ENCODE measurements at places on chromosomes 11 and 22. TPM values are rescaled to one million over a fixed set of nuclear protein-coding genes. Genes with fewer than 3 reads are reported as not detected.

DNA sequence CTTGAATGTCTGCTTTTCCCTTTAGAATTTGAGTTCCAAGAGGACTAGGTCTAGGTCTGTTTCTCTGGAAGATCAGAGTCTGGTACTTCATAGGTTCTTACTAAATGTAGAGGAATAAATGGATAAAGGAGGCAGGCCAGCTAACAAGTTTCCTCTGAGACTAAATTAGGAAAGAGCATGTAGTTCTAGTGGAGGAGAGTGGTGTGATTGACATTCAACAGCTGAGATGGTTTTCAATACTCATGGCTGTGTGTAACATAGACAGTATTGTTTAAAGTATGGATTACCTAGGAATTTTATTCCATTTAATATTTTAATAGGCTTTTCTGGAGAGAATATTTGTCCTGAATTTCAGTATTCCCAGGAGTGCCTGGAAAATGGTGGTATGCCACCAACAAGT lies 364.7 kb downstream of the METTL15 start:
- no peak for DNase-seq

EML3 gene
- 39.3 TPM for total RNA-seq

PARVG gene
- 9.7 TPM for total RNA-seq

EIF4G2 gene
- total RNA-seq = 451 TPM

CENATAC gene
- total RNA-seq = 54.8 TPM

GRCh38 chr22:27115410-27115809 lies 458.0 kb downstream of the MIAT start:
- DNase-seq = no peak

FGF3 gene
- not detected for total RNA-seq

- DNase-seq = no peak
Observed at GRCh38 chr11:26219183-26220117, 112.5 kb upstream of the ANO3 start.

DNA sequence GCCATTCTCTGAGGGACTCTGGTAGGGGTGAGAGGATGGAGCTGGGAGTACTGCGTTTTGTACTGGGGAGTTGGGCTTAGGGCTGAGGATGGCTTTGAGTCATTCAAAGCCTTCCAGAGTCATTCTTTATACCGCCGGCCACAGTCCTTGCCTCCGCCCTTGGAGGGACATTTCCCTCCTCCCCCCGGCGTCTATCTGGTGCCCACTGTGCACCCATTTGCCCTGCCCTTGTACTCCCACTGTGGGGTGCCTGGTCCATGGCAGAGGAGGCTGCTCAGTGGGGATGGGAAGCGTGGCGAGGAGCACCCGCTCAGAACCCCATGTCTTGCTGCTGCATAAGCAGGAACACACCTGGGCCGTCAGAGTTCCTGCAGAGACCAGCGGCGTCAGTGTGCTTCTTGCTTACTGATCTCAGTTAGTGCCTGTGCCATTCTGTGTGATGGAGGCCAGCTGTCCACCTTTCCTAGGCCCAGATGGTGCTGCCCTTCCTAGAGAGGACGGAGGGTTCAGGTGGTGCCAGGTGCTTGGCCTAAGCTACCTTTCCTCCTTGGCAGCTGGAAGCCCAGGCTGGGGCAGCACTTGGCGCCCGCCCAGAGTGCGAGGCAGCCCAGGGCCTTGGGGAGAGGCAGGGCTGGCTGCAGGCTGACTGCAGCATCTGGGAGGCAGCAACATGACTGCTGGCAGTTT lies 23.3 kb upstream of the TMEM191C start:
- DNase-seq = peak; percentile 11

- no peak for DNase-seq
Observed at GRCh38 chr11:11291041-11292015, 61.7 kb downstream of the CSNK2A3 start.

ABCC8 gene
- 2.0 TPM for total RNA-seq

DNA sequence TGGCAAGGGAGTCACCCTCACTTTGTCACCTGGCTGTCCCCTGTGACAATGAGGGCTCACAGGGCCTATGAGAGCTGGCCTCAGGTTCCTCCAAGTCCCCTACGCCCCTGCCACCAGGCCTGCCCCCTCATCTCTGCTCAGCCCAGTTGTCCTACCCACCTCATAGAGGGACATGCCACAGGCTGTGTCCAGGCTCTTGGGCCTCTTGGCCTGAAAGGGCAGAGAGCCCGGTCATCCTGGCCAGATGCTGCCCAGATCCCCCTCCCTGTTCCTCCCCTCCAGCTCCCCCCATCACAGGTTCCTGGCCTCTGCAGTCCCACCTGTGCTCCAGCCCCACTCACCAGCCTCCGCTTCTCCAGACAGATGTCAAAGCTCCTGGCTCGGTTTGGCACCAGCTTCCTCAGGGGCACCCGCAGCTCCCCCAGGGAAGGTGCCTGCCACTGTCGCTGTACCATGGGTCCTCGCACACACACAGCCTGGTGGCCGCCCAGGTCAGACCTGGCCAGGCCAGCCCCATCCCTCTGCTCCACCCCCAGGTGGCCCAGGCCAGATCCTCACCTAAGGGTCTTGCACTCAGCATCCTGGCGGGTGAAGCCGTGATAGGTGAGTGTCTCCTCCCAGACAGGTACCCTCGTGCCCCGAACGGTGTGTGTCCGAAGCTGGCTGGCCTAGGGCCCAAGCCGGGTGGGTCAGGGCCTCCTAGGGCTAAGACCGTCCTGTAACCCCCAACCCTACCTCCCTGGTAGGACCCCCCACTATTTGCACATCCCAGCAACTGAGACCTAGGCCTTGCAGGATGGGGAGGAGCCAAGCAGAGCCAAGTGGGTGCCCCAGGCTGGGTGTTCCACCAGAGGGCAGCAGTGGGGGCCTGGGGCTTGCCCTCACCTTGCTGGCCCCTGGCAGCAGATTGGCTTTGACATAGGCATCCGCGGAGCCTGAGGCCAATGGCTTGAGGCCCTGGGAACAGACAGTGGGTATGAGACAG lies 8.3 kb downstream of the NDUFV1 start:
- DNase-seq = no peak

CARD18 gene
- 0.81 TPM for total RNA-seq

GRCh38 chr11:2538951-2539350 lies 94.1 kb downstream of the KCNQ1 start:
- no peak for DNase-seq

DNA sequence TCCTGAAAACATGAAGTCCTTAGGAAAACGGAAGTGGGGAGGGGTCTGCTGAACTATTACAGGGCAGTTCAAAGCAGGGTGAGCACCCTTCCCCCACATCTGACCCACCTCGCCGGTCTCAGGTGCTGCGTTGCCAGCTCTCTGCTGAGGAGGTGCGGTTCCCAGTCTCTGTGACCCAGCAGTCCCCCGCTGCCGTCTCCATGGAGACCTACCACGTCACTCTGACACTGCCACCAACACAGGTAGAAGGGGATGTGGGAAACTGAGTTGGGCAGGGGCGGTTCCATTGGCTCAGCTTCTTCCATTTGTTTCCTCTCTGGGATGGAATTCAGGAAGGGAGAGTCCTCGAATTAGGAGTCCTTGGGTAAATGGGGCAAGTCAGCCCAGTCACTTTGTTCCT lies 3.3 kb downstream of the C2CD2L start:
- DNase-seq = no peak

SLC25A18 gene
- 11.9 TPM for total RNA-seq

TOP3B gene
- 70.5 TPM for total RNA-seq

GRCh38 chr11:75582895-75583717 lies 21.1 kb downstream of the SERPINH1 start:
- peak; percentile 60 for DNase-seq

SCGB1D2 gene
- total RNA-seq = not detected

DEUP1 gene
- 22.8 TPM for total RNA-seq

GRCh38 chr11:131796089-131796488 lies 425.7 kb downstream of the NTM start:
- DNase-seq = no peak

NXPE2 gene
- total RNA-seq = 0.81 TPM

CRYAB gene
- 20.6 TPM for total RNA-seq

OMP gene
- 6.7 TPM for total RNA-seq

- no peak for DNase-seq
Observed at GRCh38 chr11:71213696-71214552, 38.5 kb downstream of the SHANK2 start.

GRCh38 chr11:113705871-113706655 lies at the start of gene TMPRSS5:
Gene TMPRSS5 (minus strand): TSS chr11:113706308. CDS start chr11:113706224, 84 bp downstream.
- no peak for DNase-seq

- no peak for DNase-seq
Observed at GRCh38 chr22:24376586-24376985, 50.8 kb upstream of the ADORA2A start.

RASD2 gene
- 1.7 TPM for total RNA-seq

DNA sequence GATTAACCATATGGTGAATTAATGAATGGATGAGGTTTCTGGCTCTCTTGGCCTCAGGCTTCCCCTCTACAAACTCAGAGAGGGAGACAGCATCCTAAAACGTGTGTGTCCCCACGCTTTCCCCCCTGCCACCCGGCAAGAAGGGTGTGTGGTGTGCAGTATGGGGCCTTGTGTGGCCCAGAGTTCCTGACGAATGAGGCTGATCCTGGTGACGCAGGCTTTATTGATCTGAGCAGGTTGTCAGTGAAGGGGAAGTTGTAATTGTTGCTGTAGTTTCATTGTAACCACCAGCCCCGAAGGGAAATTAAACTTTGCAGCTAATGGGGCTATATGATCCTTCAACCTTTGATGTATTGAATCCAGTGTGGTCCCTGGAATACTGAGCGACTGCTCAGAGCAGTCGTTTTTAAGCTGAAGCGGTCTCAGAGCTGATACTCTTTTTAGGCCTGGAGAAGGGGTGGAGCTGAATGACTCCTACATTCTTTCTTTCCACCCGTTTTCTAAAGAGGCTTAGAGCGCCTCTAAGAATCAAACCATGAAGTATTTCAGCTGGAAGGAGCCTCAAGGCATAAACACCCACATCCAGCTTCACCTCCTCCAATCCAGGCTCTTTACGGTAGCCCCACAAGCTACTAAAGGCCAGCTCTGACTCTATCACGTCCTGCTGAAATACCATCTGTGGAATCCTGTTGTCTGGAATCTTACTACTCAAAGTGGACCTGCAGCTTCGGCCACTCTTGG lies 284.7 kb downstream of the MIAT start:
- no peak for DNase-seq

GRCh38 chr11:75635066-75635862 lies 33.6 kb downstream of the MAP6 start:
- DNase-seq = peak; percentile 48

GRCh38 chr22:35435201-35435740 lies 35.3 kb downstream of the MCM5 start:
- no peak for DNase-seq

POU2AF1 gene
- 4.6 TPM for total RNA-seq

OR51E1 gene
- total RNA-seq = 0.31 TPM

MMP12 gene
- 0.25 TPM for total RNA-seq

- DNase-seq = no peak
Observed at GRCh38 chr22:46436595-46437175, 100.7 kb downstream of the CELSR1 start.

GRCh38 chr11:133966921-133967598 lies 10.3 kb upstream of the IGSF9B start:
- DNase-seq = no peak
